HFFc6 (cell line): ENCODE measurements at places on chromosomes 5 and 9.

GRCh38 chr9:120982836-120983235, 56.2 kb upstream of the TRAF1 start:
- H3K27me3 ChIP-seq = no peaks in the 10 kb centered on the region; the same call in 1 of the 2 replicates
- H3K4me1 ChIP-seq = peaks cover 26% of the 10 kb centered on the region
- H3K36me3 ChIP-seq = no peaks in the 10 kb centered on the region
- H3K27ac ChIP-seq = no peak overlapping the region

DNA sequence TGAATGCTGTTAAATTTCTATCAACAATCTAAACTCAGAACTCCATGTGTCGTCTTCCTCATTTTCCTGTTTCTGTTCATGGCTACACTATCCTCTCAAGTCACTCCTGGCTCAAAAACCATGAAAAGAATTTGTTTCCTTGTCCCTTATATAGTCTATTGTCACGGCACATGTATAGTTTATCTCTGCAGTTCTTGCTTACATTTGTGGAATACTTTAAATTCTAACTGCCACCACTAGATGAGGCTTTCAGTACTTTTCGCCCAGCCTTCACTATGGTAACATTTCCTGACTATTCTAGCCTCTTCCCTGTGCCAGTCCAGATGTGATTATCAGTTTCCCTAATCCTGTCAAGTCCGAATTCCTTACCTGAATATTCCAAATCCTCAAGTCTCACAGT, 34.6 kb downstream of the PKD2L2 start:
- H3K27ac ChIP-seq = peak overlapping the region; percentile 2; the same call in 1 of the 2 replicates
- H3K27me3 ChIP-seq = no peaks in the 10 kb centered on the region
- no peak for DNase-seq
- H3K36me3 ChIP-seq = peaks cover 2% of the 10 kb centered on the region; the same call in 1 of the 2 replicates

GRCh38 chr5:113678924-113679575, 165.6 kb downstream of the YTHDC2 start:
- H3K4me3 ChIP-seq = no peak overlapping the region
- H3K27ac ChIP-seq = no peak overlapping the region
- no peaks in the 10 kb centered on the region; the same call in 1 of the 2 replicates for H3K4me1 ChIP-seq
- H3K27me3 ChIP-seq = peaks cover 2% of the 10 kb centered on the region; the same call in 1 of the 2 replicates
- DNase-seq = peak; percentile 44

DNA sequence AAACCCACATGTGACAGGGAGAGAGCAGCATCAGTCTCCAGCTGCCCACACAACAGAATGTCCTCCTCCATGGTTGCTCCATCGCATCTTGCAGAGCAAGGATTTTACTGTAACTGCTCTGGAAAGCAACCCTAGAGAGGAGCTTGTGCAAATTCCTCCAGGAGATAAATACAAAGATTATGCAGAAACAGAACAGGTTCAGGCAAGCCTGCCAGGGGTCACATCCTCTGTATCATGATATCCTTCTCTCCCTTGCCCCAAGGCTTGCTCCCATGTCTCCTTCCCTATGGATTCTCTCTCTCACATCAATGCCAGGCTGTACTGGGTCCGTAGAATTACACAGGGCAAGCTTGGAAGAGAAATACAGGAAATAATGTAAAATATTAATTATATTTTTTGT, 226.0 kb downstream of the MPDZ start:
- peaks cover 5% of the 10 kb centered on the region; the same call in 1 of the 2 replicates for H3K27me3 ChIP-seq
- no peak overlapping the region for H3K27ac ChIP-seq
- DNase-seq = no peak

DNA sequence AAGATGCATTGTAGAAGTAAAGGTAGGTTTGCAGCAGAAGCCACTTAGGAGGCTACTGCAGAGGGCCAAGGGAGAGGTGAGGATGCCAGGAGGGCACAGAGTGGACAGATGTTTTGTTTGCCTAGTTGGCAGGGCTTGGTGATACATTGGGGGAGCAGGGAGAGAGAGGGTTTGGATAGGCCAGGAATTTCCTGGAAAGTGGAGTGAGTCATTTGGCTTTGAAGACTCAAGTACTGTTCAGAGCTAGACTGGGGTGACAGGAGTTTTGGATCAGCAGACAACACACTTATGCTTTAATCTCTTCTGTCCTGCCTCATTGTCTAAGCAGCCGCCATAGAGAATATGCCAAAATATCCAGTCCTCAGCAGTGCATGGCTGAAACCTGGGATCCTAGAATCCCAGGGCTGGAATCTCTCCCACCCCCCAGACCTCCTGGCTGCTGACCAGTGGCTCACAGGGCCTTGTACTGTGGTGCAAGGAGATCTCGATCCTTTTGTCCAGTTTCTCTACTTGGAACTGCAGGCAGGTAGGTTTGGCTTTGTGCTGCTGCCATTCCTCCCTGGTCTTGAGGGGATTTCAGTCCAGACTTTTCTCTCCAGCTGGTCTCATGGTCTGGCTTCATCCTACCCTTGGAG, 11.0 kb downstream of the TMEM268 start:
- 0 out of 2 replicates have a peak, but pooled peaks cover 3% of the 10 kb centered on the region for H3K36me3 ChIP-seq
- no peaks in the 10 kb centered on the region; the same call in 1 of the 2 replicates for H3K27me3 ChIP-seq
- peak overlapping the region; percentile 29 for H3K27ac ChIP-seq
- DNase-seq = peak; percentile 74
- H3K4me3 ChIP-seq = no peak overlapping the region
- peaks cover 27% of the 10 kb centered on the region for H3K4me1 ChIP-seq

- peaks cover 2% of the 10 kb centered on the region; the same call in 1 of the 2 replicates for H3K27me3 ChIP-seq
- DNase-seq = no peak
- no peaks in the 10 kb centered on the region for H3K36me3 ChIP-seq
- no peak overlapping the region for H3K27ac ChIP-seq
- no peak overlapping the region for H3K4me3 ChIP-seq
These were observed 938.5 kb upstream of the ACO1 start for GRCh38 chr9:31445960-31446359.

- DNase-seq = no peak
- no peak overlapping the region for H3K27ac ChIP-seq
- no peaks in the 10 kb centered on the region for H3K36me3 ChIP-seq
- no peaks in the 10 kb centered on the region; the same call in 1 of the 2 replicates for H3K27me3 ChIP-seq
- H3K4me3 ChIP-seq = no peak overlapping the region
- no peaks in the 10 kb centered on the region for H3K4me1 ChIP-seq
These were observed 49.7 kb upstream of the GLDC start for GRCh38 chr9:6695121-6695814.

DNA sequence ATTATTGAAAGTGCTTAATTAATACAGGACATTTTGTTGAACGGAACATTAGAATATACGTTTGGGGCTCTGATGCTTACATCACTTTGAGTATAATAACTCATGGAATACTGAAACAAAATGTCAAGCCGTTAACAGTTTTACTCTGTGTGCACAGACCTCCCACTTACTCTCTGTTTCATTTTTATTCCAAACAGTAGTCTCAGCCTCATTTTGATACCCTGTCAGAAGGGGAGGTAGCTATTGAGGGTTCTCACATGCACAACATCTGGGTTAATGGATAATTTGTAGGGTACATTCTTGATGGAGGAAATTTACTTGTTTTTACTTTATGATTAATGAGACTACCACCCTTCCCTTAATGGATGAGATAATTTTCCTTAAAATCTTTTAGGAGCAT, 59.0 kb downstream of the SCAMP1 start:
- DNase-seq = no peak
- H3K4me1 ChIP-seq = peaks cover 20% of the 10 kb centered on the region
- no peaks in the 10 kb centered on the region for H3K36me3 ChIP-seq
- no peak overlapping the region for H3K27ac ChIP-seq

- H3K27me3 ChIP-seq = no peaks in the 10 kb centered on the region; the same call in 1 of the 2 replicates
- H3K36me3 ChIP-seq = peaks cover 19% of the 10 kb centered on the region
- no peak overlapping the region for H3K27ac ChIP-seq
- H3K4me3 ChIP-seq = no peak overlapping the region
These were observed 20.9 kb downstream of the ZBED3 start for GRCh38 chr5:77066184-77066583.

DNA sequence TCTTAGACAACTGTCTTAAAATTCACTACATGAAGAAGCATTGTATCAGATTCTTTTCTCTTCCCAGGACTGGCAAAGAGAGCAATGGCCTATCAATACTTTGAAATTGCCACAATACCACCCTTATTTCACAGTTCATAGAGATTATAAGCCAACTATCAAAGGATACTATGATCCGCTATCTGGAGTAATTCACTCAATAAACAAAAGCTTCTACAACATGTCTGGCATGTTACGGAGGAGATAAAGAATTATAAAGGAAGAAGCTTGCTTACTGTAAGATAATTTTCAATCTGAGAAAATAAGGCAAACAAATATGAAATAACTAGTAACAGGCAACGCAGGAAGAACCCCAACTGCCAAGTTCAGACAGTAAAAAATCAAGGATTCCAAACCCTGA, 114.8 kb downstream of the GNAQ start:
- no peak overlapping the region for H3K27ac ChIP-seq
- peaks cover 43% of the 10 kb centered on the region for H3K36me3 ChIP-seq
- H3K4me1 ChIP-seq = peaks cover 34% of the 10 kb centered on the region
- DNase-seq = no peak
- no peak overlapping the region for H3K4me3 ChIP-seq

DNA sequence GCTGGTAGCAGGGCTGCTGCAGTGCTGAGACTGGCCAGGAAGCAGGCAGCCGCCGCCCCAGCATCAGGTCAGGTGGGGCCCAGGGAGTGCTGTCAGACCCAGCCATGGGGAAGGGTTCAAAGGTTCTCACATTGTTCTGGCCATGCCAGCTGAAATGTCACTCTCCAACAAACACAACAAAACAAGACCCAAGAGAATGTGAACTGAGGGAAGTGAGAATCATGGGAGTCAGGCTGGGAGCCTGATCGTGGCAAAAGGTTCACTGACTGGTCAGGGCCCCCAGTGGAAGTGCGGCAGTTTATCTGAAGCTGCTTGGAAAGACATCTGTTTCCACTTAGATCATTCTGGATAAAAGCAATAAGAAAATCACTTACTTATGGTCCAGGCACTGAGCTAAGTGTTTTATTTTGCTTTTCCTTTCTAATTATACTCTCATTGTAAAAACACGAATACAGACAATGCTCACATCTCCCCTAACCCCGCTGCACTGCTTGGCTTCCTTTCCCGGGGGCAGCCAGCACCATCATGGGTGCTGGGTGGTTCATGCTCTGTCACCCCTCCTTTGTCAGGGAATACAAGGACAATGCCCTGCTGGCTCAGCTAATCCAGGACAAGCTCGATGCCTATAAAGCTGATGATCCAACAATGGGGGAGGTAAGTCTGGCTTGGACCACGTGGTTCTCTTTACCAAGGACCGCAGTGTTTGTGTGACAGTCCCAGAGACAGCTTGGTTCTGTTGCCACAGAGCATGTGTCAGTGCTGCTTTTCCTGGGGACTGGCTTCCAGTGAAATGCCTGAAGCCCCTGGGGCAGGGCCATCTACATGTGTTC, 41.9 kb upstream of the CFAP157 start:
- peak overlapping the region; percentile 16; the same call in 1 of the 2 replicates for H3K4me3 ChIP-seq
- peak; percentile 15 for DNase-seq
- peaks cover 21% of the 10 kb centered on the region for H3K36me3 ChIP-seq
- peak overlapping the region; percentile 52; the same call in 1 of the 2 replicates for H3K27ac ChIP-seq
- H3K4me1 ChIP-seq = peaks cover 15% of the 10 kb centered on the region
- H3K27me3 ChIP-seq = peaks cover 2% of the 10 kb centered on the region

DNA sequence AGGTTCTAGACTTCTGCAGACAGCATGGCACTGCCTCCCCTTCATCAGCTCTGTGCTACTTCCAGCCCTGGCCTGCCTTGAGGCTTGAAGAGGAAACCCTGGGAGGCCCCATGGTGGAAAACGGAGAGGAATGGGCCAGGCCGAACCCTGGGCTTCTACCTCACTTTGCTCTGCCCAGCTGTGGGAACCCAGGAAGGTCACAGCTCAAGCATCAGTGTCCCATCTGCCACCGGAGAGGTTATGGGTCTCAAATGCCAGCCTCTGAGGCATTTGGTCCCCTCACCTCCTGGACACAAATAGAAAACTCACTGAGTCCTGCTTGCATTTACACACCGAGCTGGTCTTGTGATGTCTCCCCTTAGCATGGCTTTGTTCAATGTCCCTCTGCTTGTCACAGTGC, 80.1 kb upstream of the ALDH1B1 start:
- H3K27me3 ChIP-seq = peaks cover 51% of the 10 kb centered on the region
- peaks cover 7% of the 10 kb centered on the region for H3K4me1 ChIP-seq
- DNase-seq = no peak
- H3K27ac ChIP-seq = no peak overlapping the region
- no peak overlapping the region for H3K4me3 ChIP-seq
- H3K36me3 ChIP-seq = no peaks in the 10 kb centered on the region

GRCh38 chr5:136992796-136993489, 506.2 kb downstream of the SPOCK1 start:
- no peaks in the 10 kb centered on the region for H3K36me3 ChIP-seq
- peaks cover 3% of the 10 kb centered on the region for H3K27me3 ChIP-seq
- no peak overlapping the region for H3K27ac ChIP-seq

- no peak for DNase-seq
- H3K36me3 ChIP-seq = no peaks in the 10 kb centered on the region
- H3K4me3 ChIP-seq = no peak overlapping the region
- no peak overlapping the region for H3K27ac ChIP-seq
These were observed 21.9 kb downstream of the STRBP start for GRCh38 chr9:123246534-123246933.

DNA sequence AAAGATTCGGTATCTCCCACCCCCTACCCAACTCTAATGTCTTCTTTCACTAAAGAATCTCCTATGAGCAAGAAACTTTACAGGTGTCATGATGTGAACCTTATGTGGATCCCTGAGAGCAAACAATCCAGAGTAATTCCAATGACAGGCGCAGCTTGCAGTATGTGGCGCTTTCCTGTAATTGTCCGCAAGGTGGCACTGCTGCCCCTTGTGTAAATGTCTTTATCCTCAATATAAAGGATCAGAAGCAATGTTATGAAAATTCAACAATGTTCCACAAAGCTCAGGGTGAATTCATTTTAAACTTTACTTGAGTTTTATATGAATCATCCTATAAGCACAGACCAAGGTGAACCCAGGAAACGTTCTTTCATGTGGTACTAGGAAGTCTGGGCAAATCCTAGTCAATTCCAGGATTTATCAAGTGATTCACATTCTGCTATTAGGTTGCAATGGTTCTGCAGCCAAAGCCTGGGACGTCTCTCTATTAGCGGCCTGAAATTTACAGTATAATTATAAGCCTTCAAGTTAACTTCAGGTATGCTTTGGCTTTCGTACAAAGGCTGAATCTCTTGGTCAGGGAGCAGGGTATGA, 113.7 kb downstream of the TRPM6 start:
- no peak overlapping the region for H3K27ac ChIP-seq
- H3K36me3 ChIP-seq = no peaks in the 10 kb centered on the region
- H3K4me3 ChIP-seq = no peak overlapping the region

- peaks cover 15% of the 10 kb centered on the region for H3K27me3 ChIP-seq
- no peak overlapping the region; the same call in 1 of the 2 replicates for H3K27ac ChIP-seq
- peaks cover 9% of the 10 kb centered on the region for H3K4me1 ChIP-seq
- DNase-seq = no peak
- peaks cover 39% of the 10 kb centered on the region for H3K36me3 ChIP-seq
These were observed 16.6 kb downstream of the SQSTM1 start for GRCh38 chr5:179837076-179838011.
